ENCODE measurements at places on chromosomes 7 and 10.

GRCh38 chr7:89028319-89028718, 232.8 kb upstream of the TEX47 start:
- DNase-seq, result no peak

- no peak for DNase-seq
Measured at GRCh38 chr10:3535001-3535400, 250.0 kb downstream of the KLF6 start.

DNA sequence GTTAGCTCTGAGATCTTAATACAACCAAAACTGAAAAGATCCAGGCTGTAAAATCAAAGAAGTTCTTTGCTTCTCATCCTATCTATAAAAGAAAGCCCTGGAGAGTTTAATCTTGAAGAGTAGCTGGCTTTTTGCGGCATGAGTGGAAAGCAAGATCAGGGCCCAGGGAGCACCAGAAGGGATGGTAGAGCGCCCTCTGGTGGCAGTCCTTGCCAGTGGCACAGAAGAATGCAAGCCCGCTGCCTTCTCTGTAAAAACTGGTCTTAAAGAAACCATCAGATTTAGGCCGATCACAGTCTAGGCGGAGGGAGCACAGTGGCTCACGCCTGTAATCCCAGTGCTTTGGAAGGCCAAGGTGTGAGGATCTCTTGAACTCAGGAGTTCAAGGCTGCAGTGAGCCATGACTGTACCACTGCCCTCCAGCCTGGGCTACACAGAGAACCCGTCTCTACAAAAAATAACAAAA, 35.6 kb downstream of the CPN1 start:
- peak; percentile 66 for DNase-seq

GRCh38 chr10:106310596-106310995, 853.9 kb downstream of the SORCS1 start:
- no peak for DNase-seq

GRCh38 chr7:44309271-44310091, 15.9 kb downstream of the CAMK2B start:
- no peak for DNase-seq

- DNase-seq, result no peak
Measured at GRCh38 chr7:150369748-150370501, 1.3 kb downstream of the REPIN1 start.

DNA sequence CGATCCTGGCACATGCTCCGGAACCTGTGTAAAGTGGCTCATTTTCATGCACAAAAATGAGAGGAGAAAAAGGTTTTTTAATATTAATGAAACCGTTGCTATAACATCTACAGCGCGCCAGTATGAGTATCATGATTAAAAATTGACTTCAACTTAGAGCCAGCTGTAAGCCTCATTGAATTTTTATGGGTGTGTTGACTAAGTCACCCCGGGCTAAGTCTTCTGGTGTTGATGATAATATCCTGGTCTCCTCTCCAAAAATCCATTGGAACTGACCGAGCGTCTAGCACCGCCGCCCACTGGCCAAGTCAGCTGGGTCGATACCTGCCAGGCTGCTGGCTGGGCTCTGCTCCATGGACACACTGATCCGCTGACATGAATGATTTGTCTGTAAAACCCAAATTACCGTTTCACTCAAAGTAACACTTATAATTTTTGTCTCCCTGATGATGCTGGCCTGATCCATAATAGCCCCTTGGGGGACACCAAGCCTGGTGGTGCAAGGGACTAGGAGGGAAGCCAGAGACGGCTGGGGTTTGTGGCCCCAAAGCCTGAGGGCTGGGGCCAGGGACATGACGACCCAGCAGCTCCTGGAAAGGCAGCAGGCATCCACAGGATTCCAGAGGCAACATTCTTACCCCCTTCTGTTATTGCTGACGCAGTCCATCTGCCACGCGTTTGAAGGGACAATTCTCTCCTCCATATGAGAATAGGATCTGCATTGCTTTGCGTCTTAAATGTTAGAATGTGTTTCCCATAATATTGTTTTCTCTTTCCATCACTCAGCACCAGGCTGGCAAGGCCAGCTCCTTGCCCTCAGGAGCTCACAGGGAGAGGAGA, 131.0 kb upstream of the PPP2R2D start:
- no peak for DNase-seq

GRCh38 chr10:71216751-71217265, 4.4 kb downstream of the UNC5B start:
- DNase-seq, result no peak

DNA sequence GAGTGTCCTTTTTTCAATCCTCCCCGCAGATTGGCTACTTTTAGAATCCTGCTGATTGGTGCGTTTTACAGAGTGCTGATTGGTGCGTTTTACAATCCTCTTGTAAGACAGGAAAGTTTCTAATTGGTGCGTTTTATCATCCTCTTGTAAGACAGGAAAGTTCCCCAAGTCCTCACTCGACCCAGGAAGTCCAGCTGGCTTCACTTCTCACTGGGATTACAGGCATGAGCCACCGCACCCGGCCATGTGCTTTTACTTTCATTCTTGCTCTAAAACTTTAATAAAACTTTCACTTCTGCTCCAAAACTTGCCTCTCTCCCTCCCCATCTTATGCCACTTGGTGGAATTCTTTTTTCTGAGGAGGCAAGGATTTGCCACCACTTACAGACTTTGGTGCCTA, 17.0 kb upstream of the WAPL start:
- DNase-seq, result no peak

DNA sequence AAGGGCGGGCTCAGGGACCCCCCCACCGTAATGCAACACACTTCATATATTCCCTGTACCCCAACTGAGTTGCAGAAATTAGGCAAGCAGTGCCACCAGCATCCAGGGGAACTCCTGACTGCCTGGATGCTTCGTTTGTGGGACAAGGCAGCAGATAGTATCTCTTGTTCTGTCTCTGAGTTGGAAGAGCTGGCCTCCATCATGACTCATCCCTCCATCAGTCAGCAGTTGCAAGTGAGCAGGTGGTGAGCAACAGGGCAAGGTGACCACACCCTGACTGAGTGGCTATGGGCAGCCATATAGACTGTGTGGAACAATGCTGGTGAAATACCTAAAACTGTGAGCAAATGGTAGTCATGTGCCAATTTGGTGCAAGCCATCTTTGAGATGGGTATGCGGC, 22.8 kb upstream of the ADAMTS14 start:
- DNase-seq, result peak; percentile 73

DNA sequence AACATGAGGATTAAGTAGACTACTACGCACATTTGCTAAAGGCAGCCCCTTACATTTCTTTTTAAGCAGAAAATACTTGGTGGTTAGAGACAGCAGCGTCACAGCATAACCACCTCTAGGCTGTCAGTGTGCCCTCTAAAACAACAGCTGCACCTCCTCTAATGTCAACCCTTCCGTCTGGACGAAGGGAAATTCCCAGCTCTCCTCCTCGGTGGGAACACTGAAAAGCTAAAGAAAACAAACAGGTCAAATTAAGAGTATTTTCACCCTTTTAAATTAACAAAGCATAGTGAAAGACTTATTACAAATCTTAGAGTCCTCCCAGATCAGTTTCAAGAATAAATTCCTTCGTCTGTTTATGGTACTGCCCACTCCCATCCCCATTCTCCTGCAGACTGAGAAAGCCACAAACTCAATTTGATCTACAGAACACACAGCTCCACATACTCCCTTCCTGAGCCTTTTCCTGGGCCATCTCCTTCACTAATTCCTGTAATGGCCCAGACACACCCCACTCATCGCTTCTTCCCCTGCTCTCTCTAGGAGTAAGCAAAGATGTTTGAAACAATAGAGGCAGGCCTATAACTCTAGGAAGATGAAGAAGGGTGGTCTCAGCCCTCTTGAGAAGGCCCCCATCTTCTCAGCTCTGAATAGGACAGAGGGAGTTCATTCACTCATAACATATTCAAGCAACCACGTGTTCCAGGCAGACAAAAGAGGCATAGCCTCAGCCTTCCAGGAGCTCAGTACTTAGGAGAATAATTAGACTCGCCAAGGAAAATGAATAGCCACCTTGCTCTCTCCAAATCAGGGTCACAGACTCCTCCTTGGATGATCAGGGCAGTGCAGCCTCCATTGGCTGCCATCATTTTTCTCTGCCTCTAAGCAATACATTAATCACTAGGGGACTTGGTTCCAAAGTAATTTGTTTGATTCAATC, 47.5 kb upstream of the HNRNPH3 start:
- DNase-seq, result no peak

DNA sequence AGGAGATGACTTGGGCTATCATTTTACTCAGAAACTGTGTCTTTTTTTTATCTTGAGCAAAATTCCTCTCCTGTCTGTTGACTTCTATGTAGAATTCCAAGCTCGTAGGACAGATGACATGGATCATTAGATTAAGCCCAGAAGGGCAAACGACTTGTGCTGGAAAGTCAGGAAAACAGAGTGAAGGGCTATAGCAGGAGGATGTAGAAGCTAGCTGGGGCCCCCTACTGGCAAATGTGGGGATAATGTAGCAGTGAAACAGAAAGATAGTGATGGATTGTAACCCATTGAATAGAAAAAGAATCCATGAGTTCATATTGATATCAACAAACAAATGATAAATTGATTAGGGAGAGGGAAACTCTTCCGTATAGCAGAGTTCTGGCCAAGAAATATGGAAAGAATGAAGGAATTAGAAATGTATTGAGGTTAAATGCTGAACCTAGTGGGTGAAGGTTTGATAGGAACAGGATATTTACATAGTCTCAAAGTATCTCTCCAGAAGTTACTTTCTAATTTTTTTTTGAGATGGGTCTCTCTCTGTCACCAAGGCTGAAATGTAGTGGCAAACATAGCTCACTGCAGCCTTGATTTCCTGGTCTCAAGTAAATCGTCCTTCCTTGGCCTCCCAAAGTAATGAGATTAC, 103.6 kb downstream of the LYZL1 start:
- no peak for DNase-seq

DNA sequence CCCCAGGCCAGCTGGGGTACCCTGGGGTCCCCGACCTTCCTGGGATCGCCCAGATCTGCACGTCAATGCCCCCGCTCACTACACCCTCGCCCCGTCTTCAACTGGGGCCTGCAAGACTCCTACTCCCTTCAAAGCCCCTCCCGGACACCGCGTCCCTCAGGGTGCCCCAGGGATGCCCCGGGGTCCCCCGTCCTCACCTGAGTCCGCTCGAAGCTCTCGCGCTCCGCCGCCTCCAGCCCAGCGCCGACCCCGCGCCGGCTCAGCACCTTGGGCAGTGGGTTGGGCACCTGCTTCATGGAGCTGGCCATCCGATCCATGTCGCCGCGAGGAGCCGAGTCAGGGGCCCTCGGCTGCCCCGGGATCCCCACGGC, at the start of gene HIP1:
Gene HIP1, minus strand, starts transcription at position 338 of the 371 bp plus-strand sequence. Its CDS starts 21 bp downstream, at position 317.
- no peak for DNase-seq

DNA sequence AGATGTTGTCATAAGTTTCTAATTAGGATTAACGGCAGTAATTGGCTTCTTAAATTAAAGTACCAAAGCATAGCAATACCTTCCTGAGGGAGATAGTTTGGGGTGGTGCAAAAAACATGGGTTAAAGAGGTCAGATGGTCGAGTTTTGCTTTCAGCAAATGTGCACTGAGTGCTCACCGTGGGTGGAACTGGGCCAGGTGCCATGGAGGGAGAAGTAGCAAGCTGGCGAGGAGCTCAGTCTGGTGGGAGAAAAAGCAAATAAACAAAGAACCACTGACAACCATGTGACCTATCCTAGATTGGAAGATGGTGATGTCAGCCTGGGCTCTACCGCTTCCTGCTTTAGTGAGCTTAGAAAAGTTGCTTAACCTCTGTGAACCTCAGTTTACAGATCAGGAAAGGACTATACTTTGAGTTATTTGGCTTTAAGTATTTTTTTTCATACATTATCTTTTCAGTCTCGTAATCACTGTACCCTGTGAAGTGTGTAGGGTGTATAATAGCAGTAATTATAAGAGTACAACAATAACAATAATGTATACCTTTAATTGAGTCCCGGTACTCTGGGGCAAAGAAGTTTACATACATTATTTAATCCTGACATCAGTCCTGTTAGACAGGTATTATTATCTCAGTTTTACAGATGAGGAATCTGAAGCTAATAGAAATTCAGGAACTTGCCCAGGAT, 69.0 kb upstream of the PDCD4 start:
- peak; percentile 73 for DNase-seq

DNA sequence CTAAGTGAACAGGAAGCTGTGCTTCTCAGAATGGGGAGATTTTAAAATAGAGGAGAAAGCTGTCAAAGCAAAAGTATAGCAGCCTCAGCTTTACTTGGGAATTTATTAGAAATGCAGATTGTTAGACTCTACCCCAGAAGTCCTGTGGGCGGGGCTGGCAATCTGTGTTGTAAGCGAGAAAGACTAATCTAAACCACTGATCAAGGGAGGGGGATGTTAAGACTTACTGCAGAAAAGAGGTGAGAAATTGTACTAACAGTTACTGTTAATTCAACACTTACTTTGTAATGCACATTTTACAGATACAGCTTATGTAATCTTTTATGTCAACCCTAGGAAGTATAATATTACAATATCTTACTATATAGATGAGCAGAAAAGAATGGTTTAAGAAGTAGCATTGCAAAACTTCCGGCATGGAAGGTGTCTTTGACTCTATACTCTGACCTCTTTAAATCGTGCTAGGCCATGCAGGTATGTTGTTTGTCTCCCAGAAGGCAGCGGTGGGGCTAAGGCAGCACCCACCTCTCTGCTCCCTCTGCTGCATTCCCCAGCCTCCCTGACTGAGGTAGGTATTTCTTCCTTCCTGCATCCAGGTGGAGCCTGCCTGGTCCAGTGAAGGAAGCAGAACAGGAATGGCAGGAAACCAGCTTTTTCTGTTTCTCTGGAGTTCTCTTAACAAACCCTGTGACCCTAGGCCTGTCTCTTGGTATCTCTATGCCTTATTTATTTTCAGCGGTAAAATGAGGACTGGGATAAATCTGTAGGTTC, 462.2 kb downstream of the AUTS2 start:
- DNase-seq, result no peak

DNA sequence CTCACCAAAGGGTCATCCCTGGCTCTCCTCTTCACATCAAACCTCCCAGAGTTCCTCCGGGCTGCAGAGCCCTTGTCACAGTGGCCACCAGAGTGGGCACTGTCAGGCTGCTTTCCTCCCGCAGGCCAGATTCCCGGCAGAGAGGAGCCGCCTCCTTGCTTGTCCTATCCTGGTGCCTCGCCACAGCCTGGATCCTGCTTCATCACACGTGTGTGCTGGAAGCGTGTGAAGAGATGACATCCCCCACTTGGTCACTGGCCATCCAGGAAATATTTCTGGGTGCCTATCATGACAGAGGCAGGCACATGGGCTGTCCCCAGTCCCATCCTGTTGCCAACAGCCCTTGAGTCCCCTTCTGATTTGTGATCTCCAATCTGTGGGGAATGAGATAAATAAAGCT, 15.0 kb downstream of the INSIG1 start:
- no peak for DNase-seq

Measured in NCI-H226 (cell line).